ENCODE measurements at places on chromosomes 16 and 17. TPM values are rescaled to one million over a fixed set of nuclear protein-coding genes. Genes with fewer than 3 reads are reported as not detected.

Gene CHP2
- 1.3 TPM for total RNA-seq

Gene LRRC75A
- total RNA-seq, result under 0.01 TPM

Gene UTS2R
- total RNA-seq, result not detected

Gene ZNF423
- under 0.01 TPM for total RNA-seq

Gene KRTAP4-1
- total RNA-seq, result not detected

Gene C16orf74
- total RNA-seq, result 100 TPM

Gene KRT40
- not detected for total RNA-seq

Gene LYRM1
- 58.6 TPM for total RNA-seq

Gene FOXL1
- total RNA-seq, result 0.72 TPM

Gene HSD11B2
- 1.9 TPM for total RNA-seq

Gene NPIPA3
- not detected for total RNA-seq

Gene SLC52A1
- 1.7 TPM for total RNA-seq

Gene TP53TG3F
- not detected for total RNA-seq

Gene TMEM235
- total RNA-seq, result not detected

Gene SAMD14
- total RNA-seq, result 0.21 TPM

Gene USP22
- total RNA-seq, result 162 TPM

Gene KAT8
- 61.0 TPM for total RNA-seq

Gene CDH13
- total RNA-seq, result 41.9 TPM

Gene SRSF2
- total RNA-seq, result 138 TPM

Gene ORC6
- total RNA-seq, result 1.7 TPM

Gene FN3K
- total RNA-seq, result 6.6 TPM

Gene NUPR1
- total RNA-seq, result 19.0 TPM

Gene KCNJ2
- total RNA-seq, result 1.3 TPM

Gene ABCA10
- 0.85 TPM for total RNA-seq

Gene HS3ST3A1
- 2.4 TPM for total RNA-seq

Gene GLTPD2
- not detected for total RNA-seq

Gene SLC16A5
- 37.3 TPM for total RNA-seq

Gene GABARAP
- 109 TPM for total RNA-seq

All from tracheal epithelial cell (primary cell).